Pulmonary artery endothelial cell (primary cell): ENCODE measurements at places on chromosomes 11 and 22. TPM values are rescaled to one million over a fixed set of nuclear protein-coding genes. Genes with fewer than 3 reads are reported as not detected.

KRTAP5-9 gene
- total RNA-seq = not detected in 2 replicates

PRR5L gene
- total RNA-seq = 9.6 and 15.5 TPM in 2 replicates

MPEG1 gene
- total RNA-seq = not detected in 2 replicates

OR52A1 gene
- not detected in 2 replicates for total RNA-seq

TPBGL gene
- under 0.01 and 0.07 TPM in 2 replicates for total RNA-seq

RTN4R gene
- total RNA-seq = 0.32 and 0.46 TPM in 2 replicates

GRCh38 chr11:79236541-79236971, 204.3 kb downstream of the TENM4 start:
- no peak for DNase-seq

GRCh38 chr11:74822170-74822569, 73.5 kb downstream of the RNF169 start:
- peak; percentile 77 for DNase-seq

DNA sequence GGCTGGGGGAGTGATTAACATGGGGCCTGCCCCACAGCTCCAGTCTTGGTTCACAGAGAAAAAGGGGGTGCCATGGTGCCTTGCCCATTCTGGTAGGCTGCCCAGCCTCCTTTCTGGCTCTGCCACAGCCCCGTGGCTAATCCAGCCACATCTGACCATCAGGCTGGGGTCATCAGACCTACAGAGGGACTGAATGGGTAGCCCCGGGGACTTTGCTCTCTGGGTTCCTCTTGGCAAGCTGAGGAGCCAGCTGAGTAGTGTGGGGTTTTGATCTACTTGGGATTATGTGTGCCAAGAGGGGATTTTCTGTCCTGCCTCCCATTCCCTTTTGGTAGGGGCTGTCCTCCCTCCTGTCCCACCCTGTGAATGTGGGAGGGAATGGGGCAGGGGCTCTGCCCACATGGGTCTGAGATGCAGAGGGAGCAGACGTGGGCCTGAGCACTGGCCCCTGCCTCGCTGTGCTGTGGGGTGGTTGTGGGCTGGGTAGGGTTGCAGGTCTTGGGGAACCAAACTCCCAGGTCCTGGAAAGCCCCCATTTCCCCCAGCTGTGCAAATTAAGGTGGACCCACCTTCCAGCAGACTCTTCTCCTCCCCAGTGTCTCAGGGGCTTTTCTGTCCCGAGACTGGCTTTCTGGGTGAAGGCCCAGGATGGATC, 32.0 kb downstream of the CD82 start:
- no peak for DNase-seq

GRCh38 chr11:36877149-36877548, 279.1 kb upstream of the RAG2 start:
- no peak for DNase-seq

DNA sequence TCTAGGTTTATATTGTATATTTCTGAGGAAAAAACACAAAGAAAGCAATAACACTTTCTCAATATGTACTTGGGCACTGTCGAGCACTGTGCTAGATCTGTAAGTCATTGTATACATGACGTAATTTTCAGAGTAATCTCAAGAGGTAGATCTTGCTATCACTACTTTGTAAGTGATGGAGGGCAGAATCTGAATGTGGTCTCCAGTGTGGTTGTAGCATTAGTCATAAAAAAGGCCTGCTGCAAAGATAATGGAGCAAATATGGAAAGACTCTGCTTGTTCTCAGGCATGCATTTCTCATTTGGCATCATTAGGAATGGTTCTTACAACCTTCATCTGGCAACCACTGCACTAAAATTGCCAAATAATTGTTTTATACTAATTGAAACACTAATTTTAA, 419.8 kb upstream of the CCDC179 start:
- no peak for DNase-seq

GRCh38 chr11:101705972-101706371, 122.2 kb upstream of the TRPC6 start:
- no peak for DNase-seq

- DNase-seq = no peak
These were observed 5.9 kb downstream of the CADM1 start for GRCh38 chr11:115498354-115498753.
